Stimulated activated CD4-positive, alpha-beta T cell treated with anti-CD3 and anti-CD28 coated beads, Interleukin-15, amount 100 ng/mL, for 48 hours (primary cell): ENCODE measurements at places on chromosomes 4 and X.

- DNase-seq, result no peak
Measured at GRCh38 chr4:151422854-151423253, 13.9 kb downstream of the FHIP1A start.

GRCh38 chr4:87165892-87166291, 54.5 kb downstream of the KLHL8 start:
- no peak for DNase-seq

GRCh38 chr4:126495163-126495752, 1137.5 kb upstream of the INTU start:
- DNase-seq, result no peak

GRCh38 chr4:148330161-148330560, 112.1 kb downstream of the NR3C2 start:
- DNase-seq, result no peak

DNA sequence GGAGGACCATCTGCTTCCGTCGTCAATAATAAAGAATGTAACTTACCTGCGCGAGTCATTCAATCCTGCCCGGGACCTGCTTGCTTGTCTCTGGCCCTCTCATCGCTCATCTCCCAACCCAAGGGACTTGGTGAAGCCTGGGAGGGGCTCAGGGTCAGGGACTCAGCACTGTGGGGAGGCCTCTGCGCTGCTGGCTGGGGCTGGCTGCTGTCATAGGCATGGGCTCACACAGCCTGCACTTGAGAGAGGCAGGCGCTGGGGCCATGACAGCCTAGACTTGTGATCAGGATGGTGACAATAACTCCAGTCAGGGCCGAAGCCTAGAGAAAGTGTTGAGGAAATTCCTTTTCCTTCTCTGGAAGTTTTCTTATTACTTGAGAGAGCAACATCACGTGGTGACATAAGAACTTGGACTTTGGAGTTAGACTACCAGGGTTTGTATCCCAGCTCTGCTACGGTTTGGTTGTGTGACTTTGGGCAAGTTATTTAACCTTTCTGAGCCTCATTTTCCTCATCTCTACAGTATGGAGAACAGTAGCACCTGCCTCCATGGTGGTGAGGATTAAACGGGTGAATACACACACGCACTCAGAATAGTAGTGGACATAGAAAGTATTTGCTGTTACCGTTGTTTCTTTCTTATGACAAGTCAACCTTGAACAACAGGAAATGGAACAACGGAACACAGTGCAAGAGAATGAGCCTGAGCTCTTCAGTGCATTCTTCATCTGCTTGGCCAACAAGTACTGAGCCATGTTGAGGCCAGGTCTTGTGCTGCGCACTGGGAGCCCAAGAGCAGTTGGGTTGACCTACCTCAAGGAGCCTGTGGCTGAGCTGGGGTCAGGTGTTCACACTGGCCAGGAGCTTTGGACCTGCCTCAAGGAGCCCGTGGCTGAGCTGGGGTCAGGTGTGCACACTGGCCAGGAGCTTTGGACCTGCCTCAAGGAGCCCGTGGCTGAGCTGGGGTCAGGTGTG, 60.5 kb downstream of the TBC1D14 start:
- DNase-seq, result no peak

DNA sequence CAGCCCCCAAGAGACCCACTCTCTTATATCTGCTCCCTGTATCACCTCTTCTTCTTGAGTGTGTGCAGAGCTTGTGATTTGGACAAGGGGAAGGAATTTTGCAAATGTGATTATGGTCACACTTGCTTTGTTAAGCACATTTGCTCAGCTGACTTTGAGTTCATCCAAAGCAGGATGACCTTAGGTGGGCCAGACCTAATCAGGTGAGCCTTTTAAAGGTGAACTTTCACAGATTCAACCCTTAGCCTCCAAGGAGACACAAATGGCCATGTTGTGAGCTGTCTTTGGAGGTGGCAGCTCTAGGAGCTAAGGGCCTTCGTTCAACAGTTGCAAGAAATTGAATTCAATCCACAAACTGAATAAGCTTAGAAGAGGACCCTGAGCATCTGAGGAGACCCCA, 147.8 kb downstream of the DEFB131A start:
- DNase-seq, result no peak

GRCh38 chr4:129213692-129214091, 117.7 kb downstream of the C4orf33 start:
- no peak for DNase-seq

GRCh38 chrX:104435249-104435648, 130.8 kb upstream of the IL1RAPL2 start:
- DNase-seq, result no peak

- DNase-seq, result no peak
Measured at GRCh38 chrX:3811331-3812311, 98.2 kb upstream of the PRKX start.
